ENCODE measurements at places on chromosomes 1 and 21. TPM values are rescaled to one million over a fixed set of nuclear protein-coding genes. Genes with fewer than 3 reads are reported as not detected.

The CCDC30 gene
- 2.9 TPM for total RNA-seq

The FAM151A gene
- not detected for total RNA-seq

The WNT4 gene
- not detected for total RNA-seq

- DNase-seq = no peak
- no peak overlapping the region for H3K27ac ChIP-seq
- H3K4me3 ChIP-seq = no peak overlapping the region
- no peaks in the 10 kb centered on the region for H3K4me1 ChIP-seq
Measured at GRCh38 chr1:242854466-242854865, 330.0 kb upstream of the PLD5 start.

DNA sequence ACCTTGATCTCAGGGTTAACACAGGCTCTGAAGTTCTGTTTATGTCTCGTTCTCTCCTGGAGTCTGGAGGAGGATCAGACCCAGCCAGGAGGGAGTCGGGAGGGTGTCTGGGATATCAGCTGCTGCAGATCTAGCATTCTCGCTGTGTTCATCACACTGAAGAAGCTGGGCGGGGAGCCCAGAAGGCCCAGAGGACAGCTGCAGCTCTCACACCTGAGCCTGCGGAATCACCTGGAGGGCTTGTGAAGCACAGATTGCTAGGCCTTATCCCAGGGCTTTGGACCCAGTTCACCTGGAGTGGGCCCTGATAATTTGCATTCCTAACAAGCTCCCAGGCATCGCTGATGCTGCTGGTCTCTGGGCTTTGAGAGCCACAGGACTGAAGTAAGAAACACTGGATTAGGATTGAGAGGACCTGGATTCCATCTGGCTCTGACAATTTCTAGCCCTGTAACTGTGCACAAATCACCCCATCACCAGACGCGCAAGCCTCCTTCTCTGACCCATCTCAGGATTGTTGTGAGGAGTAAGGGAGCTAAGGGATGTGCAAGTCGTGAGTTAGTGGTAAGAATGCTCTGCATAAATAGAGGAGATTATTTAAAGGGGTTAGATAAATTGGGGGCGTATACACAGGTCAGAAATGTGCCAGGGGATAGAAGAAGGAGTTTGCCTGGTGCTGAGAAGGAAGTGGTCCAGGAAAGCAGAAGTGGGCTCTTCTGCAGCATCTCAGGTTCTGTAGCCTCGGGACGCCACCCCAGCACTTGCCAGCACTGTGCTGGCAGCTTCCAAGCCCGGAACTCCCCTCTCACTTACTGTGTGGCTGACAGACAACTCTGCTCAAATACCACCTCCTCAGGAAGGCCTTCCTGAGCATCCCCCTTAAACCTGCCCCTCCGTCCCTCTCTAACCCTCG is 19.1 kb downstream of the ABCA4 start:
- no peak overlapping the region for H3K4me3 ChIP-seq
- no peaks in the 10 kb centered on the region for H3K36me3 ChIP-seq
- H3K27me3 ChIP-seq = peaks cover 47% of the 10 kb centered on the region
- H3K4me1 ChIP-seq = peaks cover 4% of the 10 kb centered on the region

DNA sequence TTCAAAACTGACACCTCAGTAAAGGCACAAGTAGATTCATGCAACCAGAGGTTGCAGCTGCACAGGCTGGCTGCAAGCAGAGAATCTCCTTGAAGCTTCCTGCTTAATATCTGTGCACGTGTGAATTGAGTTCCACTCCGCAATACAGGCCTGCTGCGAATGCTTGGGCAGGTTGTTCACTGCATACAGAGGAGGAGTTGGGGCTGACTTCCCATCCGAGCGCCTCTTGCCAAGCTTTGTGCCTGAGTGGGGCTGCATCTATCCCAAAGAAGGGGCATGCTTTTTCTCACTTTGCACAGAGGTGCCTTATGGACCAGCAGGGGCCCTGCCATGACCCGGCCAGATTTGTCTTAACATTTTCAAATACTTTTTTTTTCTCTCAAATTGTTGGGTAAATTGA is 17.9 kb upstream of the PADI1 start:
- peaks cover 12% of the 10 kb centered on the region for H3K4me1 ChIP-seq
- peaks cover 3% of the 10 kb centered on the region for H3K27me3 ChIP-seq
- no peak for DNase-seq
- H3K36me3 ChIP-seq = no peaks in the 10 kb centered on the region
- no peak overlapping the region for H3K27ac ChIP-seq
- no peak overlapping the region for H3K4me3 ChIP-seq

GRCh38 chr21:26952374-26953066 is 14.4 kb downstream of the ADAMTS5 start:
- H3K36me3 ChIP-seq = no peaks in the 10 kb centered on the region
- no peak overlapping the region for H3K27ac ChIP-seq
- H3K4me3 ChIP-seq = no peak overlapping the region
- no peaks in the 10 kb centered on the region for H3K4me1 ChIP-seq

GRCh38 chr1:203428981-203429599 is 46.5 kb upstream of the PRELP start:
- no peak overlapping the region for H3K27ac ChIP-seq
- no peaks in the 10 kb centered on the region for H3K36me3 ChIP-seq
- H3K4me1 ChIP-seq = no peaks in the 10 kb centered on the region
- DNase-seq = no peak
- no peak overlapping the region for H3K4me3 ChIP-seq
- H3K27me3 ChIP-seq = peaks cover 92% of the 10 kb centered on the region

- no peaks in the 10 kb centered on the region for H3K4me1 ChIP-seq
- no peak overlapping the region for H3K27ac ChIP-seq
- H3K4me3 ChIP-seq = no peak overlapping the region
- no peak for DNase-seq
Measured at GRCh38 chr1:171122893-171123292, 32.2 kb downstream of the FMO3 start.

DNA sequence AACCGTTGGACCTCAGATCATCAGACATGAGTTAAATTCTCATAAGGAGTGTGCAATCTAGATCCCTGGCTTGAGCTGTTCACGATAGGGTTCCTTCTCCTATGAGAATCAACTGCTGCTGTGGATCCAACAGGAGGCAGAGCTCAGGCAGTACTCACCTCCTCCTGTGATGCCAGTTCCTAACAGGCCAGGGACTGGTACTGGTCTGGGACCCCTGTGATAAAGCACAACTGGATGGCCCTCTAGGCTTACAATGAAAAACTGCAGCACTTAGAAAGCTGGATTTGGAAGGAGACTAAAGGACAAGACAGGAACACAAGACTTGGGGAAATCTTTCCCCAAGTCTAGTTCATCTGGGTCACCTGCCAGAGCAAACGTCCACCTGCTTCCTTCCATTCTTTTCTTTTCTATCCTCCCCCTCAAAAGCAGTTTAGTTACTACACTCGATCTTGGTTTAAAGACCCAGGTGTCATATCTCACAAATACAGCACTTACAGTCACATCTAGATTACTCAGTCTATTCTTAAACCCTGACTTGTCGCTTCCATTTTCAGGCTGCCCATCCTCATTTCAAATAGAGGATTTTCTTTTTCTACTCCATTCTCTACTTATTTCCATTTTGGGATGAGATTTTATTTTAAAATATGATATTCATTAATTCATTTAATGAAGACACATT is 59.8 kb downstream of the PTPN14 start:
- no peaks in the 10 kb centered on the region for H3K36me3 ChIP-seq
- H3K4me1 ChIP-seq = peaks cover 4% of the 10 kb centered on the region
- peaks cover 51% of the 10 kb centered on the region for H3K27me3 ChIP-seq
- no peak overlapping the region for H3K4me3 ChIP-seq

GRCh38 chr21:36902793-36903192 is 63.7 kb downstream of the HLCS start:
- peaks cover 8% of the 10 kb centered on the region for H3K36me3 ChIP-seq
- no peak for DNase-seq
- no peak overlapping the region for H3K27ac ChIP-seq
- no peaks in the 10 kb centered on the region for H3K27me3 ChIP-seq

DNA sequence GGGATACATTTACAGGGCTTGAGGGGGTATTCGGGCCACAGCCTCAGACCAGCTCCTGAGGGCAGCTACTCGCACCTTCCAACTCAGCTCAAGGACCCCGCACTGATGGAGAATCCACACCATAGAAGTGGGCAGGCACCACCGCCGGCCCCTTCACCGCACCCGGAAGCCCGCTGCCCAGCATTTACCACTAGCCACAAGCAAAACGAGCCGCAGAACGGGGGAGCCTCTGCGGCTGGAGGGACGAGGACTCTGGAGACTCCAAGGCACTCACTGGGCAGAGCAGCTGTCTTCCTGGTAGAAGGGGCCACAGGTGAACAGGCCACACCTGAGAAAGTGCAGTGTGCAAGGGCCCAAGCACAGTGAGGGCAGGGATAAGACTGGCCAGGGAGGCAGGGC is 5.4 kb downstream of the UBE2J2 start:
- H3K27ac ChIP-seq = no peak overlapping the region
- peaks cover 33% of the 10 kb centered on the region for H3K4me1 ChIP-seq
- no peak for DNase-seq
- no peak overlapping the region for H3K4me3 ChIP-seq
- peaks cover 2% of the 10 kb centered on the region for H3K36me3 ChIP-seq

DNA sequence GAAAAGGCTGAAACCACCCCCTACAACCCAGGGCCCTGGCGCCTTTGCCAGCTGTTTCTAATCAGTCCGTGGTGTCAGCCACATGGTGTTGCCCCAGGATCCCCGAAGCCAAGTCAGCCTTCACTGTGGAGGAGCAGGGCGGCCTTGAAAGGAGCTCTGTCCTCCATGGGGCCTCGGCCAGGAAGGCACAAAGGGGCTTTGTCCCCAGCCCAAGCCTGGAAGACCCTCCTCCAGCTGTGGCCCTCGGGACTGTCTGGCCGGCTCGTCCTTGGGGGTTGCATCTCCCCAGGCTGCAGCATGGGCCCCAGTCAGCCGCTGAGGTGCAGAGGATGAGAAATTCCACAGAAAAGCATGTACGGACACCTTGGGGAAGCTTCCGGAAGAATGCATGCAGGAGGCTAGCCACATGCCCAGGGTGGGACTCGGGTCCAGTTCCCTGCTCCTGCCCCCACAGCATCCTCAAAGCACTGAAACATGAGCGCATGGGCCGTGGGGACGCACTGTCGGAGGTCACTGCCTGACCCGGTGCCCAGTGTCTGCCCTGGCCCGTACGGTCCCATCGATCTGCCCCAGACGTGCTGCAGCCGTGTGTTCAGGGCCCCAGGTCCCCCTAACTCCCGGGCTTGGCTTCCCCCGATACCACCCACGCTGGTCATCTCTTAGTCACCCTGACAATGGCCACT is 38.6 kb upstream of the POFUT2 start:
- no peak for DNase-seq
- H3K27me3 ChIP-seq = peaks cover 17% of the 10 kb centered on the region
- H3K27ac ChIP-seq = no peak overlapping the region
- no peak overlapping the region for H3K4me3 ChIP-seq
- H3K36me3 ChIP-seq = no peaks in the 10 kb centered on the region

Measured in T-helper 17 cell (primary cell).